ENCODE measurements at places on chromosomes 2 and 18.

- DNase-seq = peak; percentile 84
Measured at GRCh38 chr2:200525882-200526651, at the start of gene SGO2. Gene SGO2, plus strand, starts transcription at chr2:200526207. Its CDS starts 6,769 bp downstream, at chr2:200532976.

DNA sequence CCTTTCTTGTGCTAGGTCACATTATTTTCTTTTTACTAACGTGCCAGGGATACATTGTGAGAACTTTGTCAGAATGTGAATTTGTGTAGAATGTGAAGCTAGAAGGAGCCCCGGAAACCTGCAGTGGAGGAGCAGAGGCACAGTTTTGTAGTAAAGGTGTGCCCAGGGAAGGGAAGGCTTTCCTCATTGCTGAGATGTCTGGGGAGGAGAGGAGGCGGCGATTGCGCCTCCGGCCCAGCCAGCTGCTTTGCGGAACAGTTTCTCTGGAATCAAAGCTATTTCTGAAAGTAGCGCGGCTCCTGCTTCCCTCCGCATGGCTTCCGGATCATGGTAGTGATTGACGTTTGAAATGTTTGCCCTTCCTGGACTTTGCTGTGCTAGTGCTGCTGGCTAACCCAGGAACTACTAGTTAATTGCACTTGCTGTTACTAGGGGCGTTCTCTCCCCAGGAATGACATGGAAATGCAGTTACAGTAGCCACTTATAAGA is 83.1 kb upstream of the RBM44 start:
- no peak for DNase-seq

- DNase-seq = no peak
Measured at GRCh38 chr2:167508709-167509108, 620.4 kb downstream of the XIRP2 start.

- no peak for DNase-seq
Measured at GRCh38 chr18:57576316-57576715, 10.2 kb downstream of the FECH start.

DNA sequence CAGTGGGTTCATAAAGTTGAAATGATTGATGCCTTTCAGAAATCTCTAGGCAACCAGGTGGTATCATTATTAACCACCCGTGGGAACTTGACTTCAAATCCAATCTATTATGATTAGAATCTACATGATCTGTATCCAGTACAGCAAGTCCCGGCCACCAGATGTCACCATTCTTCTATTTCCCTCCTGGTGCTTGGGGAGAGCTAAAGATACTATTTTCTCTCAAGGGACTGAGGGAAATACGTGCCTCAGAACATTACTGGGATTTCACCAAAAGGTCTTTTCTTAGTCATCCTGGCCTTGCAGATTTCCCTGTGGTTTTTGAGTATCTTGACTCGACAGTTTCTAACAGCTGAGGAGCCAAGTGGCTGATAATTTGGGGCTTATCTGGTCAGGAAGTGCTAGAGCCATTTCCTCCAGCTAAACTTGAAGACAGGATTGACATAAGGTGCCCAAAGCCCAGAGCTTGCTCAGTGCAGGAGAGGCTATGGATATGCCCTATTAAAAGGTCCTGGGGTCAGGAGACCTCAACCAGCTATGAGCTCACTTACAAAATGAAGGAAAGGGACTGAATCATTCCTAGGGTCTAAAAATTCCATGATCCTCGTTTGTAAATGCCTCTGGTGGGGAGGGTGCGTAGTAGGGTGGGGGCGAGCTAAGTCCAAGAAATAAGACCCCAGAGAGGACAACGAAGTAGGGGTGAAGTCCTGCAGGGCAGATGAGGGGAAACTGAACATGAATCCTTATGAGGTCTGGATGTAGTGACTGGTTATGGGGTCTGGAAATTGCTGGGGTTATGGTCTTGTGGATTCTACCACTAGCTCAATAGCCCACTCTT is 135.4 kb upstream of the MGAT5 start:
- DNase-seq = peak; percentile 77

DNA sequence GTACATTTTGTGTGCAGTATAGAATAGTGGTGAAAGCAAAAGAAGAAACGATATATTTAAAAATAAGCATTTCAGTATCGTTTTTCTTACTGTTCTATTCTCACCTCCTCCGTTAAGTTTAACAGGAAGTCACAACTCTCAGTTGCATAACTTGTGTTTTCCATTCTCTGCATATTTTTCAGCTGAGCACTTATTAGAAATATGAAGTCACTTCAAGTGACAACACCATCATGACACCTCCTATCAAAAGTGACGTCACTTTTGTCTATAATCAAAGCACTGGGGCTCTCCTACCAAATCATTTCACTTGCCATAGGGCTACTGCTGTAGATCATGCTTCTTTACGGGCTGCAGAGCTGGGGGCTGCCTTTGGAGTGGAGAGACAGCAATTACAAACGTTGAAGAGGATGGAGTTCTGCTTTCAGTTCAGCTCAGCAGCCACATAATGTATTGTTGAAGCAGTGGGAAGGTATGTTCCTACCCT is 36.3 kb downstream of the STAT4 start:
- no peak for DNase-seq

GRCh38 chr2:119826370-119826961 is 66.7 kb downstream of the PTPN4 start:
- DNase-seq = no peak

DNA sequence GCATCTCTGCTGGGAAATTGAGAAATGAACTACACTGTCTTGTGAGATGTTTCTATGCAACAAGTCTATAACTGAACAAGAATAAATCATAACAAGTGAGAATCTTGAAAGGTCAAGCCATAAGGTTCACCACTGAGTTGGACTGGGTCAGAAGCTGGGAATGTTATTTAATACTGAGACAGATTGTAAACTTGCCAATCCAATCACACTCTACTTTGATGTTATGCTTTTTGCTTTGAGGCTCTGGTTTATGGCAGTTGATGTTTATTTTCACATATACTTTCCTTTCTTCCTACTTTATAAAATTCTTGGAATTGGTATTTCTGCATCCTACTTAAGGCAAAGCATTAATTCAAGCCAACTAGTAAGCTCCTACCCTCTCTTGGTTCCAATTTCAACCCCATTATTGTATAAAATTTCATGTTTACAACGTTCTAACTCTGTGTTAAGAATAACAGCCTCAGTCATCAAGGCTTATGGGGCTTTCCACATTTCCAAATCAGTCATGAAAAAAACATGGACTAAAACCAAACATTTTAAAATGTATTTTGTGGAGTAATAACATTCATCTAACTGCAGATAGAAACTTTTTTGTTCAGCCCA is 533.4 kb downstream of the NYAP2 start:
- DNase-seq = no peak

DNA sequence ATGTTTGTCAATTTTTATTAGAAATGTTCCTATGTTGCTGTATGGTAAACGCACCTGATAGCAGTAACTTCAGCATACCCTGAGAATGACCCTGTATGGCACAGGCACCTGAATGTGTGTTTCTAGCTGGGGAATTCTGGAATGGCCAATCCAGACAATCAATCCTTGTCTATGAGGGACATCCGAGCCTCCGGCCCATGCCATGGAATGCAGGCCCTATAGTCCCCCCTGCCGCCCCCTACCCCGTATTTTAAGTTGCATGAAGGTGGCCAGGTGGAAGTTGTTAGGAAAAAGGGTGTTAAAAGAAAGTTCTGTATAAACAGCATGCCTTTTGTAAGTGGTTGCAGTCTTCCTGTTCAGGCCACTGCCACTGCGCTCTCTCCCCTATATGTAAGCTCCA is 595.9 kb downstream of the DSC3 start:
- DNase-seq = no peak

DNA sequence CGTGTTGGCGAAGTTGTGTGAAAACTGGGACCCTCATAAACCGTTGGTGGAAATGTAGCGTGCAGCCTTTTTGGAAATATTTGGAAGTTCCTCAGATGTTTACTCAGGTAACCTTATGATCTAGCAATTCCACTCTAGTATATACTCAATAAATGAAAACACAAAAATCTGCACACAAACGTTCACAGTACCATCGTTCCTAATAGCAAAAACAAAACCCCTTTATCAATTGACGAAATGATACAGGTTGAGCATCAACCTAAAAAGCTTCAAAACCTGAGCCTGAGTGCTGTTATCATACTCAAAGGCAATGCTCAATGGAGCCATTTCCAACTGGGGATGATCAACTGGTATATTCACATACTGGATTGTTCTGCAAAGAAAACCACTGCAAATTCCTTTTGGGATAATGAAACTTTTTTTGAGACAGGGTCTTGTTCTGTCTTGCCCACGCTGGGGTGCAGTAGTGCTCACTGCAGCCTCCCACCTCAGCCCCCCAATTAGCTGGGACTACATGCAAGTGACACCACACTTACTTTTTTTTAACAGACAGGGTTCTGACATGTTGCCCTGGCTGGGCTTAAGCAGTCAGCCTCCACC is 777 bp upstream of the C18orf32 start:
- DNase-seq = no peak

GRCh38 chr2:22942441-22942840 is 442.5 kb upstream of the KLHL29 start:
- no peak for DNase-seq

GRCh38 chr2:66414896-66415295 is 20.0 kb upstream of the MEIS1 start:
- DNase-seq = no peak

DNA sequence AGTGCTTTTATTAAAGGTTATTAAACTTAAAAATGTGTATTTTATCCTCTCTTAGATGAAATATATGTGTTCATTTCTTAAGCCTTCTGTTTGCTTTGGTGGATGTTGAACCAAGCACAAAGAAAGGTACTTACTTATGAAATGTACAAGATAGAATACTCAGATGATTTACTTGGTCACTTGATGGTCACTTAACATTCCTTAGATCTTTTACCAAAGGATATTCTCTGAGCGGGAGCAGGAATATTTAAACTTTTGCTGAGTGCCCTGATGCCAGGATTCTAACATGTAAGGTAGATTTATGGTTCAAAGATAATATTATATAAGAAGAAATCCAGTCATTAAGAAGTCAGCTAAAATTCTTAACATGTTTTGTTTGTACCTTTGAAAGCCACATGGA is 193.5 kb upstream of the ZEB2 start:
- DNase-seq = no peak

DNA sequence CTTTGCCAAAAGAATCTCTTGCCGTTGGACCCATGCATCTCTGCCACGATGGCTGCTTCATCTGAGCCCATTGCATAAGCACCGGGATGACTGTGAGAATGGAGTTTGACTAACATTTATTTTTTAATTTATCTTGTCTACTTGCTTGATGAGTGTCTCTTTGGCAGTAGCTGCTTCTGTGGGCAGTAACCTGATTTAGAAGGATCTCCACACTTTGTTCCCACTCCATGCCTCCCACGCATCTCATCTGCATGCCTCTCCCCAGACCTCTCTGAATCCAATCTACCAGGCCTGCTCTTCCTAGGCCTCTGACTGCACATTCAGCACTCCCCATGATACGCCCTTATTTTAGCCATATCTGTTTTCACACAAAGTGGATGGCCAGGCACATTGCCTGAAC is 23.7 kb upstream of the TMX3 start:
- no peak for DNase-seq

GRCh38 chr2:38438133-38438882 is 61.2 kb upstream of the ATL2 start:
- no peak for DNase-seq

GRCh38 chr2:229901819-229902218 is 20.0 kb downstream of the TRIP12 start:
- DNase-seq = no peak

DNA sequence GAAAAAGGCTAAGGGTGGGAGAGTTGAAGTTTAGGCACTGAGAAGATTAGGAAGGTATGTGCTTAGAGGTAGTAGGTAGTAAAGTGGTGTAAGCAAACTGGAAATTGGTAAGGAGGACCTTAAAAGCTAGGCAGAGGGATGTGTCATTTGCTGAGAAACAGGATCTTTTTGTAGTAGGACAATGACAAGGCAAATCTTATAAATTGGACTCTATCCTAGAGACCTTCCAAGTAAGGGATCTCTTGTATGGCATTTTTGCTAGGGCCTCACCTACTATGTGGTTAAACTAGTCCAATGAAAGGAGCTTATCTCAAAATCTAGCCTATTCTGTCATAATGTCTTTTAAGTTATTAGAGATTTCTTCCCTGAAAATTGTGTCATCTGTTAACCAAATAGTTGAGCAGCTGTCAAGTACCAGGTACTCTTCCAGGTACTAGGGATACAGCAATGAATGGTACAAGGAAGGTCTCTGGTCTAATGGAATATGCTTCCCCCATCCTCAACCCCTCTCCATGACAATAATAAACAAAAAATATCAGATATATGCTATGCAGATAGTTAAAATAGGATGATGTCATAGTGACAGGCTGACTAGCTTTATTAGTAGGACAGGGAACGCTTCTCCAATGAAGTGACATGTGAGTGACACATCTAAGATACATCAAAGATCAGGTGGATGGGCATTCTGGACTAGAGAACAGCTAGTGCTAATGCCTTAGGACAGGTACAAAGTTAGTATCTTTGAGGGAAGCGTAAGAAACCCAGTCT is 17.7 kb downstream of the RIOK3 start:
- no peak for DNase-seq

GRCh38 chr18:58025733-58026132 is 18.3 kb upstream of the NEDD4L start:
- no peak for DNase-seq

- DNase-seq = no peak
Measured at GRCh38 chr18:48803518-48803917, 147.2 kb downstream of the SMAD7 start.

GRCh38 chr2:108588070-108588668 is 53.9 kb downstream of the LIMS1 start:
- no peak for DNase-seq

- no peak for DNase-seq
Measured at GRCh38 chr18:79405781-79406575, 10.2 kb downstream of the NFATC1 start.

GRCh38 chr2:228369400-228370031 is 188.0 kb upstream of the SPHKAP start:
- DNase-seq = no peak

DNA sequence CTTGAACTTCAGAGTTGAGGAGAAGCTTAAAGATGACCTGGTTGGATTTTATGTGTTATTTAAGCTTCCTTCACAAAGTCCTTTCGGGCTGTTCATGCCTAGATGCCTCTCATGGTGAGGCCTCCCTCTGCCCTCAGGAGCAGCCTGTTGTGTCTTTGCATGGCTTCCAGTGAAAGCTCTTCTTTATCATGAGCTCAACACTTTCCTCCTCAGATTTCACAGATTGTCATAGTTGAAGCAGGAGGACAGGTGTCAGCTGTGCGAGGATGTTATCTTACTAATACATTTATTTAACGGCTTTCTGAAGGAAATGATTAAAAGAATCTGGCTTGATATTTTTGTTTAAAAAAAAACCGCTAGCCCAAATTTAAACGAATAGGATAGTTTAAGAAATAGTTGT is 48.8 kb upstream of the ITSN2 start:
- no peak for DNase-seq

- no peak for DNase-seq
Measured at GRCh38 chr2:28452534-28453081, 43.3 kb upstream of the PLB1 start.

DNA sequence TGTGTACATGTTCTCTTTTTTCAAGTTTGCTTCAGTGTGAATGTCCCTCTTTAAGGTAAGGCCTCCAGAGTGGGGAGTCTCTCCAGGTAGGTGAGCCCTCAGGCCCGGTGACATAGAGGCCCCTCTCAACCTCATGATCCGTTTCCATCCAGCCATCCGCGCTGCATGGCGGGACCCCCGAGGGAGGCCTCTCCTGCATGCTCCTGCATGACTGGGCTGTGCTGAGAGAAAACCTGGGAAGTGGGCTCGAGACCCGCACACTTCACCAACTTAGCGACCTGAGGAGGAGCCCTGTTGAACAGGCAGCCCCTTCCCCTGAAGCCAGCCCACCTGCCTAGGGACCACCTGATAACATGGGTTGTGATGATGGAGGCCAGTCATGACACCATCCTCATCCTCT is 131.3 kb upstream of the EPAS1 start:
- no peak for DNase-seq

Data from right renal pelvis (tissue), 4 donors.